ENCODE measurements at places on chromosomes 12 and 14. TPM values are rescaled to one million over a fixed set of nuclear protein-coding genes. Genes with fewer than 3 reads are reported as not detected.
A peak's percentile ranks its signal among the peaks of the same experiment; 100 is the strongest.

- no peak for DNase-seq
- no peaks in the 10 kb centered on the region for H3K4me1 ChIP-seq
- no peak overlapping the region for H3K27ac ChIP-seq
- no peaks in the 10 kb centered on the region for H3K36me3 ChIP-seq
- H3K27me3 ChIP-seq = peaks cover 24% of the 10 kb centered on the region
Observed at GRCh38 chr12:10397296-10397695, 7.5 kb upstream of the KLRK1 start.

DNA sequence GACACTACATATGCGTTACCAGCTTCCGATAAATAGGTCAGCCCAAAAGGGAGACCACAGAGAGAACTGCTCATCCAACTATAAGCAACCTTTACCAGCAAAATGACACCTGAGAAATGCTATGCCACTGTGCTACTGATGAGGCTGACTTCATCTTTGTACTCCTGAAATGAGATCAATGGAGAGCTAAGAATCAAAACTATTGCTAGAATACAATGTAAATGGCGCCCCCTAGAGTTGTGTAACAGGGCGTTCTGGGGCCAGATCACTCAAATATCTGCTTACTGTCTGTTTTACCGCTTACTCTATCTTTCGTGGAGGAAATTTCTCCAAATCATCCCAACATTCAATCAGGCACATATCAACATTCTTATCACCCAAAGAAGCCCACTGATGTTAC is 4.6 kb downstream of the ZNF384 start:
- peaks cover 38% of the 10 kb centered on the region for H3K36me3 ChIP-seq
- H3K27ac ChIP-seq = no peak overlapping the region
- H3K27me3 ChIP-seq = no peaks in the 10 kb centered on the region
- peak; percentile 24 for DNase-seq
- H3K4me1 ChIP-seq = peaks cover 48% of the 10 kb centered on the region
- H3K4me3 ChIP-seq = no peak overlapping the region

DNA sequence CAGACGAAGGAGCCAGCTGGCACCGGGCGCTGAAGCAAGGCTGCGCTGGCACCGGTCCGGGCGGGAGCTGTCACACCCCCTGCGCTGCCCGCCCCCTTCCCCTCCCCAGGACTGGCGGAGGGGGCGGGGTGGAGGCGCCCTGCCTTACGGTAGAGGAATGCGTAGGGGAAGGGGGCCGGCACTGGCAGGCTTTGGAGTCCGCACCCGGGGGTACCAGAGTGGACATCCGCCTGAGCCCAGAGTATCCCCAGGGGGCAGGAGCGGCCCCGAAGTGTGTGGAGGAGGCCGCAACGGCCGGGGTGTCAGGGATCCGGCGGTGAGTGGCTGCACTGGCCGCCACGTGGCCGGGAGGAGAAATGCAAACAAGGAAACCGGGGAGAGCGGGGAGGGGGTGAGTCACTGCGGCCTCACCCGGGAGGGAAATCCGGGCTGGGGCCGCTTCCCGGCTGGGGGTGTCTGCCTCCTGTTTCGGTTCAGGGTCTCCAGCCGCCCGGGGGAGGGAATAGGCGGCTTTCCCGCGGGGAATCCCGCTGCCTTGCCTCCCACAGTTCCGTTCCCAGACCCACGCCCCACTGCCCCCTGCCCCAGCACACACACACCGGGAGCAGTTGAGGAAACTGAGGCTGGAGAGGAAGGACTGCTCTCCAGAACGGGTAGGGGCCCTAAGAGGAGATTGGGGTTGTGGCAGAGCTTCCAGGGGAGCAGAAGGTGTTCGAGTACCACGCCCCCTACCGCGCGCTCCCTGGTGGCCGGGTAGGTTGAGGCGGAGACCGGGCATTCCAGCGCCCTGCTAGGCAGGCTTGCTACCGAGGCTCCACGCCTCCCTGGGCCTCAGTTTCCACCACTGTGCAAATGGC is at the start of gene RAPGEF3:
RAPGEF3 (minus strand) TSS at position 47 of the 857 bp plus-strand sequence. CDS start 324 bp downstream, outside the sequence.
- H3K4me1 ChIP-seq = peaks cover 56% of the 10 kb centered on the region
- no peak within 1 kb of the TSS for H3K27ac ChIP-seq
- DNase-seq = peak; percentile 58
- peak within 1 kb of the TSS; percentile 75 for H3K4me3 ChIP-seq
- H3K36me3 ChIP-seq = no peaks in the 10 kb centered on the region

GRCh38 chr12:57187222-57188089 is 29.1 kb upstream of the NXPH4 start:
- no peak overlapping the region for H3K4me3 ChIP-seq
- H3K27ac ChIP-seq = no peak overlapping the region
- no peaks in the 10 kb centered on the region for H3K36me3 ChIP-seq
- DNase-seq = no peak

GRCh38 chr14:32027255-32027939 is 49.7 kb upstream of the ARHGAP5 start:
- no peaks in the 10 kb centered on the region for H3K4me1 ChIP-seq
- H3K36me3 ChIP-seq = no peaks in the 10 kb centered on the region
- H3K27me3 ChIP-seq = no peaks in the 10 kb centered on the region

- DNase-seq = no peak
- no peak overlapping the region for H3K4me3 ChIP-seq
- no peaks in the 10 kb centered on the region for H3K4me1 ChIP-seq
- H3K27me3 ChIP-seq = peaks cover 2% of the 10 kb centered on the region
- H3K36me3 ChIP-seq = no peaks in the 10 kb centered on the region
- H3K27ac ChIP-seq = no peak overlapping the region
Observed at GRCh38 chr12:69936214-69936731, 111.2 kb downstream of the MYRFL start.

DNA sequence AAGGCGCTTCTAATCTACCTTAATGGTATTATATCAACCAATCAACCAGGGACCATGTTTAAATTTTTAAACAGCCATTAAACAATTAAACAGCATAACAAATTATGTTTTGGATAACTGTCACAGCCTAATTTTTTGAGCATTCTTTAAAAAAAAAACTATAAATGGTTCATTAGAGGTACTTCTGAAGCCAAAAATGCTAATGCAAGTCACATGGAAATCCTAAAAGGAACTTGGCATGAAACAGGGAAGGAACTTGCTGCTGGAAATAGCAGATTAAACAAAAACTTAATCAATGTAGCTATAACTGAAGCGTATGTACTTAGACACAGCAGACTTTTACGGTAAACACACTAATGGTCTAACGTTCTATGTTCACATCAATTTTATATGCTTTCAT is 190.2 kb upstream of the BTG1 start:
- no peaks in the 10 kb centered on the region for H3K36me3 ChIP-seq
- peaks cover 26% of the 10 kb centered on the region for H3K4me1 ChIP-seq
- H3K4me3 ChIP-seq = no peak overlapping the region

GRCh38 chr14:50342221-50343078 is 30.3 kb downstream of the DMAC2L start:
- no peak for DNase-seq
- H3K4me1 ChIP-seq = peaks cover 32% of the 10 kb centered on the region
- H3K27me3 ChIP-seq = peaks cover 10% of the 10 kb centered on the region
- H3K36me3 ChIP-seq = peaks cover 3% of the 10 kb centered on the region
- no peak overlapping the region for H3K4me3 ChIP-seq

DNA sequence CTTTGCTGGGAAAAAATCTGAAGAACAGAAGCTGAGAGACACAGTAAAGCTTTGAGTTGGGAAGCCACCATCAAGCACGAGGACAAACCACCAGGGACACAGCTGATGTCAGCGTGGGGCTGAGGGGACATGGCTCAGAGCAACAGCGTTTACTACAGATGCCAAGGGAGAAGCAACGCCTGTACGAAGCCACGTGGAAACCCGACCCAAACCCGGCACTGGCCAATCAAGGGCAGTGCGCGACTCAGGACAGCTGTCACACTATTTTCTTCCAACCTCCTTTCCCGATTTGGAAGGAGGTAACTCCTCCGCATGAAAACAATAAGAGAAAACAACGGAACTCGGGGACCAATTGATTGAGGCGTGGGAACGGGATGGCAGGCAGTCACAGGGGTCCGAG is 20.2 kb upstream of the CHGA start:
- no peak overlapping the region for H3K4me3 ChIP-seq
- no peaks in the 10 kb centered on the region for H3K36me3 ChIP-seq
- no peak for DNase-seq
- H3K4me1 ChIP-seq = peaks cover 11% of the 10 kb centered on the region

GRCh38 chr12:66587912-66588311 is 91.0 kb downstream of the GRIP1 start:
- H3K27ac ChIP-seq = no peak overlapping the region
- H3K4me1 ChIP-seq = no peaks in the 10 kb centered on the region
- DNase-seq = no peak
- H3K4me3 ChIP-seq = no peak overlapping the region
- no peaks in the 10 kb centered on the region for H3K36me3 ChIP-seq

DNA sequence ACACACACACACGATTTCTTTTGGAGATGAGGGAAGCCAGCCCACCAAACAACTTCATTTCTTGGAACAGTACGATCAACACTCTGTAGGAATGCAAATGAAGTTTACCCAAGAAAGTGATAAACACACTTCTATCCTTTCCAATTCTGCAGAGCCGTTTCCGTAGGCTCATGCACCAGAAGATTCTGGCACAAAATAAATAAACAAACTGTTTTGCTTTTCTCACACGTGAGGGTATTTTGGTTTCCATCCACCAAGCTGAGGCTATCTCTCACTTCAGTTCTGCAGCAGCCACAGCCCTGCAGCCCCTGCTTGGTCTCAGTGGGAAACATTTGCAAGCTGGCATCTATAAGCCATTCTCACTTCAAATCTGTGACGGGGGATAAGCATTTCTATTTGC is 15.3 kb upstream of the TSPAN11 start:
- no peak overlapping the region for H3K27ac ChIP-seq
- peaks cover 6% of the 10 kb centered on the region for H3K27me3 ChIP-seq
- no peak overlapping the region for H3K4me3 ChIP-seq
- no peaks in the 10 kb centered on the region for H3K4me1 ChIP-seq
- no peak for DNase-seq

DNA sequence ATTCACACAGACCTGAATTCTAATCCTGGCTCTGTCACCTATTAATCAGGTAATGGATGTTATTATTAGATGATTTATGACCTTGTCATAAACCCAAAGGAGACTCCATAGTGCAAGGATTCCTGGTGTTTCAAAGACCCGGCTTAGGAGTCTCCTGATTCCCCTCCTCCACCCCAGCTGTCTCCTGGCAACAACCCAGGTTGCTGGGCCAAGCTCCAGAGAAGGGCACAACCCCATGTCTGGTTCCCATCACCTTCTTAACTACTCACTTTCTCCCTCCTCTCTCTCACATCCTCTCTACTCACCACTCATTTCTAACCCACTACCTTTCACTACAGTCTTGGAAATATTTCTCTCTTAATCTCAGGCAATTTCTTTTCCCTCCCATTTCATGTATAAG is 41.6 kb downstream of the RHOJ start:
- no peak overlapping the region for H3K27ac ChIP-seq
- DNase-seq = no peak
- H3K4me1 ChIP-seq = no peaks in the 10 kb centered on the region
- peaks cover 7% of the 10 kb centered on the region for H3K27me3 ChIP-seq
- H3K4me3 ChIP-seq = no peak overlapping the region

DNA sequence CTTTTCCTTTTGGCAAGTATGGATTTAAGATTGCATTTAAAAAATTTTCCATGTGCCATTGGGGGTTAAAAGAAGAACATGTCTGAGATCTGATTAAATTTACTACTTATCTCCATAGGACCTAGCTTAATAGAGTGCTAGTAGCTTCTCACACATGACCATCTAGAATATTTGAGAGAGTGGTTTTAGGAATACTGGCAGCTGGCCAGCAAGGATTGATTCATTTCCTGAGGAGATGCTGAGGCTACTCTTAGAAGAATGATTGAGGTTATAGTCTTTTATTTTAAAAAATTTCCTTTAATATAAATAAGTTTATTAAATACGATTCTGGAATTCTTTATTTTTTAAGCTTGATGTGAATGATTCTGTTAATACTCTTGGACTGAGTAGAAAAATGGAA is 56.2 kb downstream of the MIPOL1 start:
- no peak for DNase-seq
- no peaks in the 10 kb centered on the region for H3K27me3 ChIP-seq

DNA sequence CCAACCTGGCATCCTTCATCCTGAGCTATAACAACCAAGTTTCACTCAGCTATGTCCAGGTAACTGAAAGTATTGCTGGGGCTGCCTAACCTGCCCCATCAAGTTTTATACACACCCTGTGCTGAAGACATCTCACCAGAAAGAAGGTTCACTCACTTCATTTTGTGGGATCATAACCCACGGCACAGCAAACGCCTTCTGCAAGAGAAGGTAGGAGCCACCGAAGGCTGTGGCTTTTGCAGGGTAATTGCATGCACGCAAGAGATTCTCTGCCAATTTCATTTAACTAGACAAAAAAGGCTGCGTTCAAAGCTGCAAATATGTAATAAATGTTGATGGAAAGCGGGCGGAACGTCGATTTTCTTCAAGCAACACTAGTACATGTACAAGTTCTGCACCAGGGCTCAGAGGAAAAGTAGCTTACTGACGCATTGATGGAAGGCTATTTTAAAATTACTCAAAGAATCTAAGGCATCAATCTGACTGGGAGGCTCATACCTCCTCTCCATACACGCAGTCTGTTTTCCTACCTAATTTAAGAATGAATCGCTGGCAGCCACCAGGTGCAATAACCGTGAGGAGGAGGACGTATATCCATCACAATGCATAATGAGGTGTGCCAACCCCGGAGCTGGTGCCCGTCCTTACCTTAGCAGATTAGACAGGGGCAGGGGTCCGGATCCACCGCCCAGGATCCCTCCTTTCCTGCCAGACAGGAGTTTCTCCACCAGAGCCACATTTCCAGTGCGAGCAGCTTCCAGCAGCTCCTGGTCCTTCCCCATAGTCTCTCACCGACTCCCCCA is 1.1 kb downstream of the ANKS1B start:
- H3K27ac ChIP-seq = no peak overlapping the region
- H3K27me3 ChIP-seq = peaks cover 62% of the 10 kb centered on the region
- DNase-seq = no peak
- no peaks in the 10 kb centered on the region for H3K36me3 ChIP-seq
- peaks cover 8% of the 10 kb centered on the region for H3K4me1 ChIP-seq

Gene EFS
- total RNA-seq = not detected

Gene EID3
- total RNA-seq = 10.6 TPM

Gene NEUROD4
- total RNA-seq = 0.05 TPM

Gene STAC3
- 4.2 TPM for total RNA-seq

Gene PIWIL1
- total RNA-seq = not detected

Gene GLT1D1
- total RNA-seq = 2.0 TPM

Measured in activated T-helper 1 cell treated with anti-CD3 and anti-CD28 coated beads, Interleukin-12 subunit alpha, Interleukin-12 subunit beta, Interleukin-2, Interleukin-4 antibody, amounts not matched to agents 30 ng/mL and 10 ng/mL and 1 ng/mL, durations not matched to agents 14 hours and 24 hours and 36 hours (primary cell).